ENCODE measurements at places on chromosomes 12 and 14. TPM values are rescaled to one million over a fixed set of nuclear protein-coding genes. Genes with fewer than 3 reads are reported as not detected.

The DNAJC22 gene
- 0.87 TPM for total RNA-seq

The CCDC92 gene
- 3.9 TPM for total RNA-seq

The VWF gene
- total RNA-seq = 496 TPM

The NANOG gene
- not detected for total RNA-seq

The OLR1 gene
- not detected for total RNA-seq

The MYL2 gene
- 0.65 TPM for total RNA-seq

The NUBPL gene
- 2.4 TPM for total RNA-seq

The KERA gene
- not detected for total RNA-seq

The GALNT9 gene
- total RNA-seq = 0.22 TPM

The DACT1 gene
- total RNA-seq = under 0.01 TPM

The PTPRR gene
- total RNA-seq = not detected

The RNFT2 gene
- total RNA-seq = 0.60 TPM

The PPP4R4 gene
- not detected for total RNA-seq

The RGS6 gene
- total RNA-seq = not detected

The CLEC1B gene
- not detected for total RNA-seq

The GPR68 gene
- total RNA-seq = 0.20 TPM

The LRRC10 gene
- not detected for total RNA-seq

- peak; percentile 92 for DNase-seq
Observed at GRCh38 chr12:123478762-123479161, 20.8 kb downstream of the SNRNP35 start.

- DNase-seq = no peak
Observed at GRCh38 chr12:110370732-110371231, 32.7 kb downstream of the ANAPC7 start.

- DNase-seq = peak; percentile 26
Observed at GRCh38 chr14:95396221-95396620, 76.5 kb upstream of the CLMN start.

DNA sequence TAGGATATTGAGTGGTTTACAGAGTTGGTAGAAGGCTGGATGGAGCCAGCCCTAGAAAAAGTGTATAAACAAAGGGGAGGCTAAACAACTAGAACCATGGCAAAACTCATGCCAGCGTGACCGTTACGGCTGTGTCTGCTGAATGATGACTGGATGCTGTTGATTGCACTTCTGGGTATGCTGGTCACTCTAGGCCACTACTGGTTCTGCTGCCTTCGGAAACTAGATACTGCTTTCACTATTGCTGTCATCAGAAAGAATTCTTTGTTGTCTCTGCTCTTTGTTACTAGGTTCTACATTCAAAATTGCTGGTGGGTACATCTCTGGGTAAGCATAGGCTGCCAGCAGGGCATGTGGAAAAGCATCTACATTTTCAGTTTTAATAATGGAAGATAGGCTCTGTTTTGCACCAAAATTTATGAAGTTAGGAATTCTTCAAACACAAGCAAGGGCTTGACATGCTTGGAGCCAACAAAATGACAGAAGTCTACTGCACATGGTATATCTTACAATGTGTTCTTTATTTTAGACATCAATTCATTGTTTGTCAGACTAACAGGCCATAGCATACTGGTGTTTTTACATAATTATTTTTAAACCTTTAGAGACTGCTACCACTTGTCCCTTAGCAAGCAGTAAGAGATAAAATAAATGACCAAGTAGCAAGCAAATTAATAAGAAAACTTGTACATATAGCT lies 15.4 kb downstream of the MON2 start:
- no peak for DNase-seq

DNA sequence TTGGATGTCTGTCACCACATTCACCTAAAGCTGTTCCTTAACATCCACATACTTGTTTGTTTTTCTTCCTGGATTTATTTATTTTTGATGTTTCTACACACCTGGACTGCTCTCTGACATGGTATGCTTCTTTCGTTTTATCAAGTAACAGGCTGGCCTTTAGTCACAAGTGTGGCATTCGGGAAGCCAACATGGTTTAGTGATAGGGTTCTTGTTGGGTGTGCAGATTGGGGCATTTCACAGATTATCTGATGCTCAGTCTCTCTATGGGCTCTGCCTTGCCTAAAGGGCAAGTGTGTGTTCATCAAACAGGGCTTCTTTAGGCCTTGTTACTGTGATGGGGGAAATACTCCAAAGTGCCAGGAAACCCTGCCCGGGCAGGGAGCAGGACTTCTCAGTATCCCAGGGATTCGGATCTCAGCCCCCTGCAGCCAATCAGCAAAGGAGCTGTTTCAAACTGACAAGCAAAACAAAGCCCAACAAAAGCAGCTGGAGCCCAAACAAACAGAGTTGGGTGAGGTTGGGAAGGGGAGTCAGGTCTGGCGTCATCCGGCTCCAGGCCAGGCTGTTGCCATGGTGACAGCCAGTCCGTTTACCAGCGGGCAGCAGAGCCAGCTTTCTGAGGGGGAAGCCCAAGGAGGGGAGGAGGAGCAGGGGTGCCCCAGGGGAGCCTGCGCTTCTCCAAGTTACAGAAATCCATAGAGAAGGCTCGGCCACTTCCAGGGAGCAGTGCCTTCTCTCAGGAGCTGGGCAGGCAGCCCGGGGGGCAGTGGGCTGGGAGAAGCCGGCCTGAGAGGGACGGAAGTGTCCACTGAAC lies 31.9 kb downstream of the FOS start:
- peak; percentile 92 for DNase-seq

GRCh38 chr14:60645126-60645741 lies 4.0 kb downstream of the SIX1 start:
- DNase-seq = no peak

- no peak for DNase-seq
Observed at GRCh38 chr14:23669441-23669840, 33.3 kb downstream of the DHRS2 start.

GRCh38 chr12:9868951-9869306 lies 225 bp downstream of the CLEC2B start:
- DNase-seq = no peak

DNA sequence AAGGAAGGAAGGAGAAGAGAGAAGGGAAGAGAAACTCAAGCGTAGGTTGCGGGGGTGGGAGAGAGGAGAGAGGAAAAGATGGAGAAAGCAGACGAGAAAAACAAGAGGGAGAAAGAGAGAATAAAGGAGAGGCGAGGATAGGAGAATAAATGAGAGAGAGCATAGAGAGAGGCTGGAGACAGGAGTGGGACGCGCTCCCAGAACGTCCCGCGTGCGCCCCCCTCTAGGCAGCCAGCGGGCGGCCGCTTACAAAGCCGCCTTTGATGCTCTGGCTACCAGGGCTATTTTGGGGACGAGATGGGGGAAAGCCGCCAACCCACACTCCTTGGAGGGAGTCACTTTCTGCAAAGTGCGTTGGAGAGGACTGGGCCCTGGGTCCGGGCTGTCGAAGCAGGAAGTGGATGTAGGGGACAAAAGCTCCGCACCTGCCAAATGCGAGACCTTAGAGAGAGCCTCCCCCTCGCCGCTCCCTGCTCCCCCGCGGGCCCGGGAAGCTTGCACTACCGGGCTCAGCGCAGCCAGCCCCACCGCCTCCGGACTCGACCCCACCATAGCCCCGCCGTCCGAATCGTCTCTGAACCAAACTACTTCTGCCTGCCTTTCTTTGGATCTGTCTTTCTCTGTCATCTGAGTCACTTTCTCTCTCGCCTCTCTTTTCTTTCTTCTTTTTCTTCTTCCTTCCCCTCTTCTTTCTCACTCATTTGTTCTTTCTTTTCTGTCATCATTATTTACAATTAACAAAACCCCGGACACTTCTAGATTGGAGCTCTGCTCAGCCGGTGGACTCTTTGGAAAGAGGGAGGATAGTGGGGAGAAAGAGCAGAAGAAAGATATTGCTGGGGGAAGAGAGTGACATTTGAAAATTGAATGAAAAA lies 8.0 kb downstream of the ASCL1 start:
- no peak for DNase-seq

- DNase-seq = peak; percentile 29
Observed at GRCh38 chr14:99541677-99542470, 60.7 kb downstream of the CCNK start.

- no peak for DNase-seq
Observed at GRCh38 chr14:58746701-58747100, 108.9 kb downstream of the DACT1 start.

GRCh38 chr12:12432364-12432763 lies 75.5 kb downstream of the BORCS5 start:
- peak; percentile 78 for DNase-seq

GRCh38 chr14:91214306-91214705 lies 30.2 kb downstream of the GPR68 start:
- DNase-seq = no peak

GRCh38 chr12:92810370-92810769 lies 107.6 kb downstream of the PLEKHG7 start:
- DNase-seq = no peak

DNA sequence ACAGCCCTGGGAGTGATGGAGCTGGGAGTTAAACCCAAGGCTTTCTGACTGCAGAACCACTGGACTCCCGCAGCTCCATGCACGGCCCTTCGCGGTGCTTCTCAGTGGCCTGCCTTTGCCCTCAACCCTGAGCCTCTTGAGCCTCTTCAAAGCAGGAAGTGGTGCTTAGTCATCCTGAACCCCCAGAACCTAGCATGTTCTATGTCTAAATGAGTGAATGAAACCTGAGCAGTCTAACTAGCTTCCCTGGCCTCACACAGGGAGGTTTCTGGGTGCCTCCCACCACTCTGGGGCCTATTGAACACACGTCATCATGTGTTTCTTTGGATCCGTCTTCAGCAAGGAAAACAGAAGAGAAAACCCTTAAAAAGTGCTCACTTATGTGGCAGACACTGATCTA lies 117.9 kb upstream of the SFSWAP start:
- no peak for DNase-seq

DNA sequence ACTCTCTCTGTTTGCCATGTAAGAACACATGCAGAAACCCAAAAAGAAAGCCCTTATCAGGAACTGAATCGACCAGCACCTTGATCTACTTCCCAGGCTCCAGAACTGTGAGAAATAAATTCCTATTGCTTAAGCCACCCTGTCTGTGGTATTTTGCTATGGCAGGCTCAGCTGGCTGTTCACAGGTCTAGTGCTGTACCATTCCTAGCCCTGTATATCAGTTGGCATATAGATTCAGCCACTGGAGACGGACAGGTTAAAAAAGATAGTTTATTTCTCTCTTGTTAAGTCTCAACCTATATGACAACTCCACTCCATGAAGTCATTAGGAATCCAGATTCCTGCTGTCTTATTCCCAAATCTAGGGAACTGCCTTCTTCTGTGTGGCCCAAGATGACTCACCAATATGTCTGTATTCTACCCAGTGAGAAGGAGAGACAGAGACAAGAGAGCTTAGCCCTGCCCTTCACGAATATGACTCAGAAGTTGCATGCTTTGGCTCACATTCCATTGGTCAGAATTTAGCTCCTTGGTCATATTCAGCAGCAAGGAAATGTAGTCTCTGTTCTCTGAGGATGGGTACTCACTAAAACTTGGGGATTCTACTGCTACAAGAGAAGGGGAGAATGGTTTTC lies 57.0 kb downstream of the PLEKHG7 start:
- DNase-seq = no peak

DNA sequence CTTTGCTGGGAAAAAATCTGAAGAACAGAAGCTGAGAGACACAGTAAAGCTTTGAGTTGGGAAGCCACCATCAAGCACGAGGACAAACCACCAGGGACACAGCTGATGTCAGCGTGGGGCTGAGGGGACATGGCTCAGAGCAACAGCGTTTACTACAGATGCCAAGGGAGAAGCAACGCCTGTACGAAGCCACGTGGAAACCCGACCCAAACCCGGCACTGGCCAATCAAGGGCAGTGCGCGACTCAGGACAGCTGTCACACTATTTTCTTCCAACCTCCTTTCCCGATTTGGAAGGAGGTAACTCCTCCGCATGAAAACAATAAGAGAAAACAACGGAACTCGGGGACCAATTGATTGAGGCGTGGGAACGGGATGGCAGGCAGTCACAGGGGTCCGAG lies 20.2 kb upstream of the CHGA start:
- no peak for DNase-seq

- no peak for DNase-seq
Observed at GRCh38 chr14:24766434-24766833, 132.4 kb upstream of the GZMB start.

GRCh38 chr12:2320841-2321240 lies 268.1 kb downstream of the CACNA1C start:
- no peak for DNase-seq

- no peak for DNase-seq
Observed at GRCh38 chr12:40559865-40560264, 132.4 kb upstream of the CNTN1 start.

GRCh38 chr14:82536566-82536965 lies 1002.9 kb upstream of the SEL1L start:
- no peak for DNase-seq

DNA sequence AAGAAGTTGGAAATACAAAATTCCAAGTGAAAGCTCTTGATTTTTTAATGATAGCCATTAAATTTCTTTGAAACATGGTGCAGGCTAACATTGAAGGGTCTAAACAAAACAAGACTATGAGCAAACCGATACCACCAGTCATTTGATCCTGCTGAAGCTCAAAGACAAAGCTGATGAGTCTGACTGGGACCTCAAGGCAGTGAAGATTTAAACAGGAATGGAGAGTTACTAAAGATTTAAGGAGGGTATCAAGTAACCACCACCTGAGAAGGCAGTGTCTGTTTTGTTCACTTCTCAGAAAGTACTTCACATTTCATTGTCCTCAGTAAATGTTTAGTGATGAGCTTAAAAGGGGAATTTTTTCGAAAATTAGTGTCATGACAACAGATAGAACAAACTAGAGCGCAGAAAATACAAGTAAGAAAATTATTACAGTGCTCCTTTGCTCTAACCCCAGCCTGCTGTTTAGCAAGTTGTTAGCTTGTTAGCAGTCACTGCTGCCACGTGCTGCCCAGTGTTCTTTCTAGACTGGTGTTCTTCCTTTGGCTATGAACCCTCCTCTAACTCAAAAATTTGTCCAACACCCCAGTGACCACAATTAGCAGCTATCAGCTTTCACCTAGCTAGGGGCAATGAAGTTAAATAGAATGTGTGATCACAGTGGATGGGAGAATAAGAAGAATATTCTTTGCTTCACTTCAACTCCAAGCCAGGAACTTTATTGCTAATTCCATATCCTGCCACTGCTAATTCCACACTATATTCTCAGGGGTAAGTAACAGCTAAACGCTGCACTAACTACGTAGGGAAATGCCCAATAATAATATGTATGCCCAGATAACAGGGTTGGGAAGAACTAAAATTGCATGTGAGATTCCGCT lies 41.1 kb downstream of the YAF2 start:
- no peak for DNase-seq

DNA sequence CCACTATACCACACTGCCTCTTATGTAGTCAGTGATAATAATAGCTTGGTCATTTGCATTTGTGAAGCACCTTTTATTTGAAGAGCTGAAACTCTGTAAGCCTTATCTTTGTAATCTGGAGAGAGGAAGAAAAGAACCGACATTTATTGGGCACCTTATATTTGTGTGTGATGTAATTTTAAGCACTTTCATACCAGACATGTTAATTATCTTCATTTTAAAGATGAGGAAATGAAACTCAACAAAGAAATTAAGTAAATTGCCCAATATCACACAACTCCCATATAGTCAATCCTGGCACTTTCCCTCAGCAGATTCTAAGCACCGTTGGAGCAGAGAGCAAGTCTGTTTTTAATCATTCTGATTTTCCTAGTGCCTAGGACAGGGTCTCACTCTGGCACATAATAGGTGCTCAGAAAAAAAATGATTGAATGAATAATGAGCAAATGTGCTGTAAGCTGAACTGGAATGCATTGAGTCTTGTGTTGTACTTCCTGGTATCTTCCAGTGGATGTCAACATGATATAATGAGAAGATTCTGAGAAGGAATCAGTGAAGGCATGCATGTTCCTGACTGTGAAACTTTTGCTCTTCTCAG lies 418.9 kb downstream of the ZFP36L1 start:
- DNase-seq = no peak

GRCh38 chr12:21828136-21828775 lies 53.8 kb upstream of the KCNJ8 start:
- DNase-seq = no peak

Measured in lung microvascular endothelial cell (primary cell).